GM04503 (cell line): ENCODE measurements at places on chromosomes 4 and X.

- no peak for DNase-seq
Observed at GRCh38 chr4:40563401-40563800, 66.3 kb downstream of the RBM47 start.

- DNase-seq: no peak
Observed at GRCh38 chr4:48483777-48484493, 792 bp downstream of the SLC10A4 start.

DNA sequence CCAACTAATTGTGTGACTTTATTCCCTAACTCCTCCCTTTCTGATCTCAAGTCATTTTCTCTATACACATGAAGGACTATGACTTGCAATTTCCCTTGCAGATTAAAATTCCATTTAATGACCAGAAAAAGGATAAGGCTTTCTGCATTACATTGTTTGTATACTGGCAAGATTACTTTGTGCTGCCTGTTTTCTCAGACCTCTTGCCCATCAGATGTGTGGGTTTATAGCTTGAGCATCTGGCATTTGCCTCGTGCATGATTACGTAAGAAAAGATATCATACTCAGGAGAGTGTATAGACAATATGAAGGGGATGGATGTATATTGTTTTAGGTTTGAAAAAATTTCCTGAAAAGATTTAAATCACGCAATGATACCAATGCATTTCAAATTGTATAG, 593.8 kb upstream of the SLIT2 start:
- no peak for DNase-seq

- DNase-seq: no peak
Observed at GRCh38 chr4:110088670-110089069, 109.7 kb downstream of the ELOVL6 start.

DNA sequence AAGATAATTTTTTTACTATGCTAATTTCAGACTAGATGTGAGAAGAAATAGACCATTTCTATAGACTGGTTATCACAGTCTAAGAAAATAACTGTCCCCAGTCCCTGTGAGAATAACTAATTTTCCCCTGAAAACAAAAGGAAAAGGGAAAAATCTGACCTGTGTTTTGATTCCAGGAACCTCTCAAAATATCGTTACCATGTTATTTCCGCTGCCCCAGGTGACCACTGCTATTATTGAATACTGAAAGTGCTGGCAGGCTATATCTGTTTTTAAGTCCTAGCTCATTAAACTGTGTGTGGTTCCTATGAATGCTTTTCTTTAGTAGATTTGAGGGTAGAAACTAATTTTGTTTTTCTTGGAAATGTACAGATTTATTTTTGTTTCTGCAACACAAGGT, 83.6 kb downstream of the GAB1 start:
- no peak for DNase-seq
